ENCODE measurements at places on chromosomes 3 and 15.
A peak's percentile ranks its signal among the peaks of the same experiment; 100 is the strongest.

DNA sequence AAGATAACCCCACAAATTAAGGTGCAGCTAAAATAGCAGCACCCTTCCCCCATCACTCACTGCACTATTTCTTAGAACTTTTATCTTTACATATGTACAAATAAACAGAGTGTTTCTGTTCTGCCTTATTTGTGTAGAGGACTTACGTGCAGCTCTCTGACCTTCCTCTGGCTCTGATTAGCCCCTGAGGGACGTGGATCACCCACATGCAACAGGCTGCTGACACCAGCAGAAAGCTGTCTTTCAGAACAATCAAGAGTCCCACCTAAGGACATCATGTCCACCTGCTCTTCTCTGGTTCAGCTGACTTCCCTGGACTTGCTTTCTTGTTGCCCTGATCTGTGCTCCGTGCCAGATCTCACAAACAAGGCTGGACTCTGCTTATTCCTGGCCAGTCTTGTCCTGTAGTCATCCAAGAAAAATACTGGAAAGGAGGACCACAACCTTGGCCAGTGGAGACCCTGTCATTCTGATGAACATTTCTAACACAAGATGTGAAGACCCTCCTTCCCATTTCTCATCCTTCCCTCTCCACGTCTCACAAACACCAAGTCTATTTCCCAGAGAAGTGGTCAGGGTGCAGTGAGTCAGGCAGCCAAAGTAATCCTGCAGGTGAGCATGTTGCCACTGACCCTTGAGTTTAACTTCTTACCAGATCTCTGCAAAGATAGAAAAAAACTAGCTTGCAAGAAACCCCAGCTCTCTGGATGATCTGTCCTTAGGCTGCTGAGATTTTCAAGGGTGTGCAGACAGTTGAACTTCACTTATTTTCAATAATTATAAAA is 243.6 kb upstream of the ICE2 start:
- DNase-seq, result no peak

DNA sequence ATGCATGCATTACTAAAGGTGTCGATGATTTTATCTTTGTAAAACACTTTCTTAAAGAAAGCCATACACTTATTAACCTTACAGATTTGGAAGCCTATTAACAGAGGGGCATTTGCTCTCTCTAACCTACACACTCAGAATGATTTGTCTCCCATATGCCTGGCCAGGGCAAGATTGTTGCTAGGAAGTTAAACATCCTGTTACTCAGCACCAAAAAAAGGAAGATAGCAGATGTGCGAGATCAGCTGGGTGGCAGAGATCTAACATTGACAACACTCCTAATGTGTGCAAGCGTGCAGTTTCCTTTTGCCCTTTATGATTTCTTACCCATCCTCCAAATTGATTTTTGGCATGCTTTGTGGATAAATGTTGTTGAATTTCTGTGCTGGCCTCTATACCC is 73.9 kb upstream of the TMEM108 start:
- DNase-seq, result no peak

GRCh38 chr3:189355481-189356201 is 183.9 kb downstream of the TPRG1 start:
- peak; percentile 80 for DNase-seq

- DNase-seq, result peak; percentile 51
Measured at GRCh38 chr3:72494626-72495025, 353.6 kb downstream of the SHQ1 start.

DNA sequence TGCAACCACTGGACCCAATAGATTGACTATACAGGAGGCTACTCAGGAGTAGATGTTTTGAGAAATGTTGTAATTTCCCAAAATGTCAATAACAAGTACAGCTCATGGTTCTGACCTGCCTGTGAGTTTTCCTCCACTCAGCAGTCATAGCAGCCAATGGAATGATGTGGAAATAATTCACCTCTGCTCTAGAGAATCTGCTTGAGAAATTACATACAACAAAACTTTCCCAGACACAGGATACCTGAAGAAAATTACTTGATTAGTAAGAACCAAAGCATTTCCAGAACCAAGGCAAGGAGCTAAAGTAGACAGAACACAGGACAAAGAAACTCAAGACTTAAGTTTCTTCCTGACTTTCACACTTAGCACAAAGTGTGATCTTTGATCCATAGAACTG is 218.9 kb upstream of the SETMAR start:
- DNase-seq, result no peak
